Hair follicular keratinocyte (primary cell): ENCODE measurements at places on chromosomes 4 and X. TPM values are rescaled to one million over a fixed set of nuclear protein-coding genes. Genes with fewer than 3 reads are reported as not detected.

The UBA6 gene
- 125 and 134 TPM in 2 replicates for total RNA-seq

The NDUFB11 gene
- 71.9 and 75.3 TPM in 2 replicates for total RNA-seq

The NPY1R gene
- total RNA-seq, result not detected in 2 replicates

The PAK3 gene
- 0.95 and 1.2 TPM in 2 replicates for total RNA-seq

The PRDM8 gene
- total RNA-seq, result 8.0 and 11.0 TPM in 2 replicates

The FAM9B gene
- total RNA-seq, result not detected in 2 replicates

The ACTRT1 gene
- total RNA-seq, result not detected in 2 replicates

The DGKK gene
- total RNA-seq, result not detected in 2 replicates

The PRDM5 gene
- total RNA-seq, result 9.5 and 17.0 TPM in 2 replicates

The NWD2 gene
- not detected in 2 replicates for total RNA-seq

The GPRASP1 gene
- total RNA-seq, result 0.04 and 0.08 TPM in 2 replicates

The MUC7 gene
- not detected in 2 replicates for total RNA-seq

The AKAP4 gene
- not detected in 2 replicates for total RNA-seq

The F8A3 gene
- total RNA-seq, result 1.1 and 4.0 TPM in 2 replicates

The GYPB gene
- total RNA-seq, result not detected in 2 replicates

The ARSJ gene
- 16.5 and 20.1 TPM in 2 replicates for total RNA-seq
